ENCODE measurements at places on chromosomes 6 and 20.

GRCh38 chr6:56807989-56808337, 146.9 kb upstream of the BEND6 start:
- no peak for DNase-seq

GRCh38 chr20:58469616-58470015, 45.6 kb downstream of the APCDD1L start:
- DNase-seq: no peak

GRCh38 chr6:44396968-44397367, 9.5 kb downstream of the CDC5L start:
- DNase-seq: no peak

- DNase-seq: no peak
Measured at GRCh38 chr6:121434037-121434770, 1.2 kb upstream of the GJA1 start.

- DNase-seq: no peak
Measured at GRCh38 chr6:70299456-70299855, 3.4 kb downstream of the COL9A1 start.

- DNase-seq: no peak
Measured at GRCh38 chr6:32922083-32922482, 18.7 kb downstream of the HLA-DMB start.

GRCh38 chr6:63864671-63865318, 229.2 kb downstream of the PHF3 start:
- no peak for DNase-seq

- no peak for DNase-seq
Measured at GRCh38 chr20:47493963-47494293, 7.8 kb upstream of the NCOA3 start.

GRCh38 chr6:36985417-36985807, 584 bp downstream of the MTCH1 start:
- no peak for DNase-seq

GRCh38 chr6:41200296-41200900, 551 bp downstream of the TREML2 start:
- DNase-seq: peak; percentile 26

GRCh38 chr6:45423111-45423823, 45.5 kb upstream of the SUPT3H start:
- DNase-seq: no peak
